ENCODE measurements at places on chromosomes 1 and 21.

GRCh38 chr1:56502700-56503245, 76.6 kb downstream of the PLPP3 start:
- DNase-seq = no peak

- DNase-seq = no peak
These were observed 1.8 kb downstream of the SLC45A3 start for GRCh38 chr1:205678286-205679111.

GRCh38 chr1:154404984-154405746, at the start of gene IL6R:
TSS of gene IL6R (plus strand) at chr1:154405343. CDS start at chr1:154405630, 287 bp downstream.
- peak; percentile 64 for DNase-seq

DNA sequence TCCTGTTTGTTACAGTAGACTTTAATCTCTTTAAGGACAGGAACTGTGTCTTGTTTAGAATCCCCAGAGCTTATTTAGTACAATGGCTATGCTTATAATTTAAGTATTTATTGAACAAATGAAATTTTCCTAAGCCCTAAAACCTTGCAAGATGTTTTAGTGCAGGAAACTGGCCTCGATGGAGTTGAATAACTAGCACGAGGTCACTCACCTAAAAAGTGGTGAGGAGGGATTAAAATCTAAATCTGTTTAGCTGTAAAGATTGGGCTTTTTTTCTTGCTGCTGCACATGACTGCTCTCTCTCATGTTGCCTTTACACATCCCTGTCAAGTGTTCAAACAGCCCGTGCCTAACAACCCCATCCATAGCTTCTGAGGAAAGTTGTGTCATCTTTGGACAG, 10.2 kb downstream of the NFYC start:
- no peak for DNase-seq

DNA sequence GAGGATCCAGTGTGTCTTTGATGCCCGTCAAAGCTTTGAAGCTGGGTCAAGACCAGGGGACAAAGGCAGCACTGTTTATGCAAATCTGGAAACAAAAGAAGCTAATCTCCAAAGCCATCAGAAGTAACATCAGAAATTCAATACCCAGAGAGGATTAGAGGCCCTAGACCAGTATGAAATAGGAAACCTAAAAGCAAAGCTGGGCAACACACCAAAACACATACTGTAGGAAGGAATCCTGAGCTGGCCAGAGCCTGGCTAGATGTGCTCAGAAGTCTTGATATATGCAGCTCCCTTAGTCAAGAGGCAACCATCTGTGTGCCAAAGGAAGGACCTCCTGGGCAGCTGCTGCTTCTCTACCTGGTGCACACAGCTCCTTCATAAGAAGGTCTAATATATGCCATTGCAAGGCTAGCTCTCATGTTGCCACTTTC, 12.3 kb downstream of the COLGALT2 start:
- peak; percentile 44 for DNase-seq

GRCh38 chr1:194069168-194069830, 882.9 kb upstream of the B3GALT2 start:
- DNase-seq = no peak

DNA sequence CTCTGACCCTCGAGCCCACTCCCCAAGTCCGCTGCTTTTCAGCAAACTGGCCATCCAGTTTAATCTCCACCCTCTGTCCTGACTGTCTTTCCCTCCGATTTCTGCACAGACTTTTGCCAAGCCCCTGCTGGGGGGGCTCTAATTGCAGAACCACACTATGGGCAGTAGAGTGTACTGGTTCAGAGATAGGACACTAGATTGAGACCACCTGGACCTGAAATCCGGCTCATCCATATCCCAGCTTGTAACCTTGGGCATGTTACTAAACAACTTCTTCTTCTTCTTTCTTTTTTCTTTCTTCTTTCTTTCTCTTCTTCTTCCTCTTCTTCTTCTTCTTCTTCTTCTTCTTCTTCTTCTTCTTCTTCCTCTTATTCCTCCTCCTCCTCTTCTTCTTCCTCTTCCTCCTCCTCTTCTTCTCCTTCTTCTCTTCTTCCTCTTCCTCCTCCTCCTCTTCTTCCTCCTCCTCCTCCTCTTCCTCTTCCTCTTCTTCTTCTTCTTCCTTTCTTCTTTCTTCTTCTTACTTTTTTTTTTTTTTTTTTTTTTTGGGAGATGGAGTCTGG, 7.7 kb downstream of the LRRC71 start:
- peak; percentile 14 for DNase-seq

GRCh38 chr1:36782785-36783184, 251.5 kb downstream of the GRIK3 start:
- no peak for DNase-seq

DNA sequence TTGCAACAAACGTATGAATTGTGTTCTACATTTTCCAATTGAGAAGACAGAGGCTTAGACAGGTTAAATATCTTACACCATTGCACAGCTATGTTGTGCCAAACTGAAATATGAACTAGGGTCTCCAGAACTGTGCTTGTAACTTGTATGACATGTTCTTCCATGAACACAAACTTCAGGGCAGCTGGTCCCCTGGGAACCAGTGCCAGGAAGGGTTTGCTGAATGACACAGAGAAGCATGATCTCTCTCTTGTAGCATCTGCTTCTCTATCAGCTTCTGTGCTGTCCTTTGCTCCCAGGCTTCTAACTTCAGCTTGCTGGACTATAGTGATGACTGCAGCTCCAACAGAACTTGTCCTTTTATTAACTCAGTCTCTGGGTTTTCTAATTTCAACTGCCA, 385.5 kb downstream of the SIPA1L2 start:
- no peak for DNase-seq

DNA sequence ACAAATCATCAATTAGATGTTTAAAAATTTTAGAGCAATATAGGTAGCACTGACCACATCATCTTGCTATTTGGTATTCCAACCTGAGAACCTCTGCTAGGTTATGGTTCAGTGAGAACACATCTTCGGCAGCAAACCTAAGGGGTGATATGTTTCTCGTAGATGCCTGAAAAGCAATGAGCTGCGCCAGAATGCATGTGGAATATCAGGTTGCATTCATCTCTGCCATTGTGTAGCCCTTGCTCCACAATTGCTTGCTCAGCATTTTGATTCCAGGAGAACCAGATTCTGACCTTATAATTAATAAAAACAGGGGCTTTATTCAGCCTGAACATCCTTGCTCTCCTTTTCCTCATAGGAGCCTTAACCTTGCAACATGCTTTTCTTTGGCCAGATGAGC, 408.1 kb downstream of the USH2A start:
- no peak for DNase-seq

DNA sequence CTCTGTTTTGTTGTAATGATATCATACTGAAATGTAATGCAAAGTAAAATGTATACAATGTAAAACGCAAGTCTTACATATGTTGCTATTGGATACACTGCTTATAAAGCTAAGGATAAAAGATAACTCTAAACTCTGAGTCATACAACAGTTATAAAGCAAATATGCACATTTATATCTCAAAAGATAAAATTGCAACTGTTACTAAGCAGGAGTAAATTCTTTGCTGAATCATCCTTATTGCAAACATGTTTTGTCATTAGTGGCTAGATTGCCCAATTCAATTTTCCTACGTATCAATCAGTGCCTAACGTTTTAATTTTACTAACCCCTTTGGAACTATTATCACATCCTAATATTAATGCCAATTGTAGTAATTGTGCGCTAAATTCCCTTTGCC, 762.9 kb downstream of the LTN1 start:
- peak; percentile 23 for DNase-seq

DNA sequence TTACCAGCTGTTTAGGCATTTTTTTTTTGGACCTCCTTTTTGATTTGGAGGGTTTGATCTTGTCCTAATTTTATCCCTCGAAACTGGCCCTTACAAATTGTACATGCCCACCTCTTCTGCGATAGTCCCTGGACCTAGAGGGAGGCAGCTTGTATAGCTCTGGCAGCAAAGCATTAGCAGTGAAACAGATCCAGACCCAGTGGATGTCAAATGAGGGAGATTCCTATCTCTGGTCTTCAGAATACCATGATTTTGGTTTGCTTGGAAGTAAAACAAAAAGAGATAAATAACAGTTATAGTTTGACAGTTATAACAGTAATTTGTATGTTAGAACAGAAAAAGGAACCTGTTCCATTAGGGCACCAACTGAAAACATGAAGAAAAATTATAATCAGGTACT, 123.6 kb downstream of the MIS18A start:
- no peak for DNase-seq

- DNase-seq = peak; percentile 82
These were observed 24.4 kb downstream of the PLXNA2 start for GRCh38 chr1:208219659-208220282.

DNA sequence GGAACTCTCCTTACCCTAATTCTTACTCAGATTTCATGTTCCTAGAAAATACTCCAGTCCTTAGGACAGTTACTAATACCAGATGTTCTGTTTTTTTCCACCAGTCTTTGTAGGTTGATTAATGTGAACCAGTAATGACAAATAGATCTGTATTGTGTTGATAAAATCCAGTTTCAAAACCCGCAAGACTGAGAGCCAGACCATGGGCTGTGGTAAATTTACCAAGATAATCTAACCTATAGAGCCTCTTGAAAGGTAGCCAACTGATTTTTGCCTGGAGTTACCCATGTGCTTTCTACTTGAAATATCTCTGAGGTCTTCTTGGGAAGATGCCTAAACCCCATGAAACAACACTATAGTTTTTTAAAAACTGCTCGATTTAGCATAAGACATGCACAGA, 46.5 kb upstream of the CDC7 start:
- DNase-seq = no peak

DNA sequence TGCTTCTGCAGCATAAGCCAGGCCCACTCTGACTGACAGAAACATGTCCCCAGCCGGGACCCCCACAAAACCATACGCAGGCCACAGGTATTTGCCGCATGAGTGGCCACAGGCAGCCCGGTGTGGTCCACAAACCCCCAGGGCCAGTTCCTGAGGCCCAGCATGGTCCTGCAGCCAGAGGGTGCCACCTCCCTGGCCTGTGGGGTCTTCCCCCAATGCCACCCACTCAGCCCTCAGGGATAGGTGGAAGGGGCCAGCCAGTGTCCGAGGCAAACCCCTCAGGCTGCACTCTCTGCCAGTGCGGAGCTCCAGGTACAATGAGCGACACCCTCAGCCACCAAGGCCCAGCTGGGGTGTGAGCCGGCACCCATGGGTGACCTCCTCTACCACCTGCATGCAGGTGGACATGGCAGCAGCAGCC, 43.5 kb downstream of the UBE2G2 start:
- no peak for DNase-seq

GRCh38 chr1:110617589-110617988, 11.4 kb upstream of the KCNA2 start:
- DNase-seq = no peak
